ENCODE measurements at places on chromosomes 6 and 20.

DNA sequence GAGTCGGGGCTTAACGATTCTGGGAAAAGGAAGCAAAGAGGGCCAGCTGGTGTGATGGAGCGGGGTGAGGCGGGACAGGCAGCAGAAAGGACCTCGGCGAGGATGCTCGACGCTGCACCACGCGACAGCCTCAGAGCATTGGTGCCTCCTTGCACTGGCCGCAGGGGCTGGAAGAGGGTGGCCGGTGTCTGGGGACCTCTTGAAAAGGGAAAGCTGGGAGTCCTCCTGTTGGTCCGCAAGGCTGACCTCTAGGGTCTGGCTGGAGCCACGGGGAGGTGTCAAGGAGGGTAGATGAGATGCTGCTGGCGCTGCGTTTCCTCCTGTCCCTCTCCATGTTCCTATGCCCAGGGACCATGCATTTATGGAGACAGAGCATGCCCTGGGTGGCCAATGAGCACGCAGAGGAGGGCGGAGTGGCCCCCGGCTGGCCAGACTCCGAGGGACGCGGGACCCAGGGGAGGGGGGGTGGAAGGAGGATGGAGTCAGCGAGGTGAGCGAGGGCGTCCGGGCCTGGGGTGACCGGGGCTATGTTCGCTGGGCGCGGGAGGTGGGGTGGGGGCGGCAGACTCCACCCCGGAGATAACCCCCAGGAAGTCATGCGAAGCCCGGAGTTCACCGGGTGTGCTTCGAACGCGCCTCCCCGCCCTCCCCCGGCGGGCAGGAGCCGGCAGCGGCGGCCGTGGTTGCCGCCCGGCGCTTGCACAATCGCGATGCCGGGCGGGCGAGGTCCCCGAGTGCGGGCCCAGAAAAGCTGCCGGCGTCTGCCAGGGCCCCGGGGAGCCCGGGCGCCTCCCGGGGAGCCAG, at the start of gene CYP24A1:
TSS of gene CYP24A1 (minus strand) at position 334 of the 804 bp plus-strand sequence. CDS start 407 bp downstream, outside the sequence.
- peaks cover 46% of the 10 kb centered on the region for H3K27me3 ChIP-seq
- no peak within 1 kb of the TSS for H3K27ac ChIP-seq
- H3K36me3 ChIP-seq, result no peaks in the 10 kb centered on the region
- H3K4me3 ChIP-seq, result peak within 1 kb of the TSS; percentile 33
- H3K4me1 ChIP-seq, result peaks cover 19% of the 10 kb centered on the region
- no peak for DNase-seq

DNA sequence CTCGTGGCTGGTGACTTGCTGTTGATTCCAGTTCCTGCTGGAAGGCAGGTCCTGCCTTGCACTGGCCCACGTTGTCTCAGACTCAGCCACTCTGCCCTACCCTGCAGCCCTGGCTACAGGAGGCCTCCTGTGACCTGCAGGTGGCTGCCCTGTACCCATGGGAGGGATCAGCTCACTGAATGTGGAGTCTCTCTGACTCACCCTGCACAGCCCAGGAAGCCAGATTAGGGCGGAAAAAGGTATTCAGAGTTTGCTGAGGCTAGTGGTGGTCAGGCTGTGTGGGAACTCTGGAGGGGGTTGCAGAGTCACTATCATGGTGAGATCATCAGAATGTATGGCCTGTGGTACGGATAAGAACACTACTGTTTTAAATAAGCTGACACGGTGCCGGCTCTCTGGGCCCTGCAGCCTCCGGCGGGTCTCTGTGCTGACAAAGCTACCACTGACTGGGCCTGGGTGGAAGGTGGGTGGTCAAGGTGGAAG, 24.7 kb upstream of the PYGB start:
- no peak for DNase-seq
- H3K27ac ChIP-seq, result no peak overlapping the region
- peaks cover 27% of the 10 kb centered on the region for H3K36me3 ChIP-seq
- no peaks in the 10 kb centered on the region for H3K27me3 ChIP-seq
- H3K4me3 ChIP-seq, result no peak overlapping the region
- peaks cover 47% of the 10 kb centered on the region for H3K4me1 ChIP-seq

DNA sequence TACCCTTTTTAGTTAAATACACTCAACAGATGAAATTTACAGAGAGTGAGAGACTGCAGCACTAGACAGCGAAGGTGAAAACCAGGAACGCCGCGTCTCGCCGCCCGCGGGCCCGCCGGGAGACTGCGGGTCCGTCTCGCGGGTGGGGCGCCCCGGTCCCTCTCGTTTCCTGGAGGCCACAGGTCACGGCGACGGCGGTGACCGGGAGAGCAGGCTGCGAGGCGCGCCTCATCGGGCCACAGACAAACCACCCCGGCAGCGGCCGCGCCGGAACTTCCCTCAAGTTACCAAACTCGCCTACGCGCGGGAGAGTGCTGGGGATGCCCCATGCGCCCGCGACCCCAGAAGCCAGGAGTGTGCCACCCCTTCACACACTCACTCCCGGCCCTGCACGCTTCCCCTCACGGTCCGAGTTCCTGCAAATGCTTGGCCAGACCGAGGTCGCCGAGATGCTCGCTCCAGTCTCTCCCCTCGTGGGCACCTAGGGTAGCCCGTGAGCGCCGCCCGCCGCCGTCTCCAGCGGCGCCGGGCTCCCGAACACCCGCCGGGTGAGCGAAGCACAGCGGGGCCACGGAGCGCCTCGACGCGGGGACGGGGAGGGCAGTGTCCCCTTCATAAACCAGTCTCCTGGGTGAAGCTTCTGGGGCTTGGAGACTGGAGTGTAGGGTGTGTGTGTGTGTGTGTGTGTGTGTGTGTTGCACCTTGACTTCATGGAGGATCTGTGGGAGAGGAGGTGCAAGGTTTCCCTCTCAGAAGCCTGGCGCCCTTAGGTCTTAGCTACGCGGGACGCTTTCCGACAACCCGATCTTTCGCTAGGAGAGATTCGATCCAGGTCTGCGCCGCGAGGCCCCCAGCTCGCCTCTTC, 1.4 kb downstream of the BACH2 start:
- DNase-seq, result peak; percentile 74
- no peaks in the 10 kb centered on the region for H3K36me3 ChIP-seq
- H3K4me3 ChIP-seq, result peak overlapping the region; percentile 79
- H3K4me1 ChIP-seq, result peaks cover 8% of the 10 kb centered on the region

- DNase-seq, result peak; percentile 98
- H3K27ac ChIP-seq, result peak overlapping the region; percentile 88
- no peaks in the 10 kb centered on the region for H3K27me3 ChIP-seq
- no peak overlapping the region for H3K4me3 ChIP-seq
- peaks cover 47% of the 10 kb centered on the region for H3K4me1 ChIP-seq
- no peaks in the 10 kb centered on the region for H3K36me3 ChIP-seq
Observed at GRCh38 chr20:17841751-17842215, 126.8 kb downstream of the SNX5 start.

- no peaks in the 10 kb centered on the region for H3K4me1 ChIP-seq
- no peak overlapping the region for H3K27ac ChIP-seq
- no peaks in the 10 kb centered on the region for H3K36me3 ChIP-seq
- no peak overlapping the region for H3K4me3 ChIP-seq
- DNase-seq, result peak; percentile 35
Observed at GRCh38 chr6:75219263-75219662, 13.4 kb upstream of the COL12A1 start.

DNA sequence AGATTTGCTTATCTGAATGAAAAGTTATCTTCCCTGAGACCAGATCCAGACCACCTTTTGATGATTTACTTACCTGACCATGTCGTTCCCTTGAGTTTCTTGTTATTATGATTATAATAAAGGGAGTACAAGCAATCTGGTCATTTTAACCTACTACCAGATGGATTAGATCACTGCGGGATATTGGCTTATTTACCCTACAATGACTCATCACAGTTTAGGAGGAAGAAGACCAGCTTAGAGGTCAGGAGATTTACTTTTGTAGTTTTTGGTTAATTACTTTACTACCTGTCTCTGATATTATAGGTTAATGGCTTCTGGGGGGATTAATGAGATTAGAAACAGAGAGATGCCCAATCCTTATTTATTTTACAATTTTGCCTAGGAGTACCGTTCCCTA, 10.7 kb downstream of the PKIB start:
- DNase-seq, result no peak
- no peak overlapping the region for H3K4me3 ChIP-seq
- H3K36me3 ChIP-seq, result no peaks in the 10 kb centered on the region
- H3K27ac ChIP-seq, result no peak overlapping the region
- H3K4me1 ChIP-seq, result no peaks in the 10 kb centered on the region

- H3K27me3 ChIP-seq, result no peaks in the 10 kb centered on the region
- H3K27ac ChIP-seq, result no peak overlapping the region
- no peak overlapping the region for H3K4me3 ChIP-seq
Observed at GRCh38 chr20:54075322-54075721, 4.9 kb upstream of the BCAS1 start.

DNA sequence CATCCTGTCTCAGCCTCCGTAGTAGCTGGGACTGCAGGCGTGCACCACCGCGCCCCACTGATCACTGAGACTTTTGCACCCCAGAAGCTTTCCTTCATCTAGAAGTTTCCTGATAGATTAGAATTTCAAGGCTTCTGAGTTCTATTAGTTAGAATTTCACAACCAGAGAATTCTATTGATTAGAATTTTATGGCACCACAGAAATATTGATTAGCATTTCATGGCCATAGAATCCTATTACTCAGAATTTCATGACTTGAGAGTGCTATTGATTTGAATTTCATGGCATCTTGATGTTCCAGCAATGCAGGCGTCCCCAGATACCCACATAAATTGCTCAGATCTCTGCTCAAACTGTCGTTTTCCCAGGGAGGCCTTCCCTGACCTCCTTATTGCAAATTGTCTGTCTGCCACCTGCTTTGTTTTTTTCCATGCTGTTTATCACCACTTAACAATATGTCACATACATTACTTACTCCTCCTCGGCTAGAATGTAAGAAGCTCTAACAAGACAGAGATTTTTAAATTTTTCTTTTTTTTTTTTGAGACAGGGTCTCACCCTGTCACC, 16.9 kb upstream of the CBFA2T2 start:
- H3K36me3 ChIP-seq, result no peaks in the 10 kb centered on the region
- DNase-seq, result no peak
- no peak overlapping the region for H3K4me3 ChIP-seq
- peaks cover 9% of the 10 kb centered on the region for H3K27me3 ChIP-seq

GRCh38 chr6:152975204-152975915, 7.5 kb downstream of the FBXO5 start:
- no peak overlapping the region for H3K27ac ChIP-seq
- DNase-seq, result peak; percentile 33
- no peak overlapping the region for H3K4me3 ChIP-seq
- no peaks in the 10 kb centered on the region for H3K27me3 ChIP-seq

GRCh38 chr6:81228912-81229555, 523.4 kb downstream of the TENT5A start:
- no peak overlapping the region for H3K4me3 ChIP-seq
- peak; percentile 94 for DNase-seq
- H3K36me3 ChIP-seq, result no peaks in the 10 kb centered on the region

- no peaks in the 10 kb centered on the region for H3K4me1 ChIP-seq
- no peak for DNase-seq
- H3K36me3 ChIP-seq, result no peaks in the 10 kb centered on the region
- no peak overlapping the region for H3K4me3 ChIP-seq
- H3K27ac ChIP-seq, result no peak overlapping the region
- H3K27me3 ChIP-seq, result no peaks in the 10 kb centered on the region
Observed at GRCh38 chr6:92337571-92337970, 1081.8 kb downstream of the EPHA7 start.

GRCh38 chr6:24391756-24392405, 10.9 kb upstream of the MRS2 start:
- H3K4me1 ChIP-seq, result no peaks in the 10 kb centered on the region
- no peaks in the 10 kb centered on the region for H3K36me3 ChIP-seq
- DNase-seq, result no peak
- no peaks in the 10 kb centered on the region for H3K27me3 ChIP-seq

DNA sequence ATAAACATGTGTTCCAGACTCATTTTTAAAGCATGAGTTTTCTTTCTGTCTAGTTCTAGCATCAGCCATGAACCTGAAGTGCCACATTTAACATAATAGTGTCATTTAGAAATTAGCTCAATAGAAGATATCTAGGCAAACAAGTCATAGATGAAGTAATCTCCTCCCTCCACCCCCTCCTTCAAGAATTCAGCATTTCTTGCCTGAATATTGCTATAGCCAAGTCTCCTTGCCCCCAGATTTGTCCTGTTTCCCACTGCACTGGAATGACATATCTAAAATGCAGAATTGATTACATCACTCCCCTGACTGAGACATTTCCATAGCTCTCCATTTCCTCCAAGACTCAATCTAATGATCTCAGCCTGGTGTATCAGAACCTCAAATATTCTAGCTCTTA, 134.9 kb upstream of the BACH2 start:
- DNase-seq, result no peak
- H3K27ac ChIP-seq, result no peak overlapping the region
- H3K4me1 ChIP-seq, result no peaks in the 10 kb centered on the region
- H3K27me3 ChIP-seq, result no peaks in the 10 kb centered on the region
- H3K36me3 ChIP-seq, result no peaks in the 10 kb centered on the region

- H3K4me1 ChIP-seq, result peaks cover 74% of the 10 kb centered on the region
- H3K27ac ChIP-seq, result peak overlapping the region; percentile 83
- peak; percentile 84 for DNase-seq
Observed at GRCh38 chr20:62772990-62773844, 23.1 kb upstream of the MRGBP start.

DNA sequence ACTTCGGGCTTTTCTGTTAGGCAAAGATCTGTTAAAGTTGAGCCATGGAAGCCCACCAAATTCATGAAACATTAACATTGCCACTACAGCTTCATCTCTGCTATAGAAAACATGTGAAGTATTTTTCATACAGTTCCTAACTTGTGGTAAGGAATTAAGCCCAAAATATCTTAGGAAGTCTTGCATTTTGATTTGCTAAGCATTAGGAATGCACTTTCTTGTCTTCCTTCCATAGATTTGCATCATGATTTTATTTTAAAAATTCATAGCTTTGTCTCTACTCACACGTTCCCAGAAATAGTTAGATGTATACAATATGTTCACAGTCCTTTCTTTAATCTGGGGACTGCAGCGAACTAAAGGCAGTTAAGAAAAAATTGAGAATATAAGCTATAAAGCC, 325.6 kb downstream of the CENPW start:
- no peak overlapping the region for H3K27ac ChIP-seq
- H3K4me1 ChIP-seq, result no peaks in the 10 kb centered on the region
- H3K27me3 ChIP-seq, result no peaks in the 10 kb centered on the region

GRCh38 chr6:119612176-119612891, 262.8 kb upstream of the MAN1A1 start:
- no peak overlapping the region for H3K4me3 ChIP-seq
- H3K27ac ChIP-seq, result no peak overlapping the region
- DNase-seq, result no peak
- H3K4me1 ChIP-seq, result no peaks in the 10 kb centered on the region
- H3K36me3 ChIP-seq, result no peaks in the 10 kb centered on the region

GRCh38 chr20:21510414-21511384, 3.2 kb downstream of the NKX2-2 start:
- peaks cover 47% of the 10 kb centered on the region for H3K4me1 ChIP-seq
- DNase-seq, result no peak
- H3K27ac ChIP-seq, result no peak overlapping the region
- H3K36me3 ChIP-seq, result no peaks in the 10 kb centered on the region
- peak overlapping the region; percentile 25 for H3K4me3 ChIP-seq
- peaks cover 98% of the 10 kb centered on the region for H3K27me3 ChIP-seq

GRCh38 chr6:111739257-111739696, 133.6 kb upstream of the TRAF3IP2 start:
- peaks cover 53% of the 10 kb centered on the region for H3K4me1 ChIP-seq
- no peak for DNase-seq
- H3K27ac ChIP-seq, result no peak overlapping the region
- H3K27me3 ChIP-seq, result no peaks in the 10 kb centered on the region
- H3K36me3 ChIP-seq, result peaks cover 20% of the 10 kb centered on the region
- no peak overlapping the region for H3K4me3 ChIP-seq

- H3K4me1 ChIP-seq, result peaks cover 17% of the 10 kb centered on the region
- H3K27ac ChIP-seq, result no peak overlapping the region
- no peak for DNase-seq
- no peak overlapping the region for H3K4me3 ChIP-seq
Observed at GRCh38 chr6:101397199-101397598, 3.7 kb downstream of the GRIK2 start.
